GM20000 (cell line): ENCODE measurements at places on chromosomes 3 and 15.

GRCh38 chr3:157573281-157573680 lies 70.1 kb upstream of the VEPH1 start:
- no peak for DNase-seq

DNA sequence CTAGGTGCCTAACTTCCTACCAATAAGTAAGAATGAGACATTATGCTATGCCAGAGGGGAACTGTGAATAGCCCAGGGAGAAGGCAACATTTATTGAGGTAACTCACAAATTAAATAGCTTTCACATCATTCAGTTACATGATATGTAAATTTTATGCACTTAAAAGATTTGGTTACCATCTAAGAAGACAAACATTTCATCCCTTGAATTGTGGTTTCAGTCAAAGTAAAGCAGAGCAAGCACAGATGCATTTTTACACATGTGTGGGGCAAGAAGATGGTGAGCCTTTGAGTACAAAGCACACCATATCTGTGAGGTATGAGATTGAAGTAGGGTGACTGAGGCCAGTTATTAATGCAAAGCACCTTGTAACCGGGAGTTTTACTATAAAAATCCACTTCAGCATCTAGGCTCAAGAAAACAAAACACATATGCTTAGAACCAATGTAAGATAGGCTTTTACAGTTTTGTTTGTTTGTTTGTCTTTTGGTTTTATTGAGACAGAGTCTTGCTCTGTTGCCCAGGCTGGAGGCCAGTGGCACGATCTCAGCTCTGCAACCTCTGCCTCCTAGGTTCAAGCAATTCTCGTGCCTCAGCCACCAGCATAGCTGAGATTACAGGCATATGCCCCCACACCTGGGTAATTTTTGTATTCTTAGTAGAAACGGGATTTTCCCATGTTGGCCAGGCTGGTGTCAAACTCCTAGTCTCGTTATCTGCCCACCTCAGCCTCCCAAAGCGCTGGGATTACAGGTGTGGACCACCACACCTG lies 3.5 kb downstream of the PLSCR2 start:
- no peak for DNase-seq

- DNase-seq = peak; percentile 20
Observed at GRCh38 chr3:16606398-16606797, 1.2 kb upstream of the DAZL start.

DNA sequence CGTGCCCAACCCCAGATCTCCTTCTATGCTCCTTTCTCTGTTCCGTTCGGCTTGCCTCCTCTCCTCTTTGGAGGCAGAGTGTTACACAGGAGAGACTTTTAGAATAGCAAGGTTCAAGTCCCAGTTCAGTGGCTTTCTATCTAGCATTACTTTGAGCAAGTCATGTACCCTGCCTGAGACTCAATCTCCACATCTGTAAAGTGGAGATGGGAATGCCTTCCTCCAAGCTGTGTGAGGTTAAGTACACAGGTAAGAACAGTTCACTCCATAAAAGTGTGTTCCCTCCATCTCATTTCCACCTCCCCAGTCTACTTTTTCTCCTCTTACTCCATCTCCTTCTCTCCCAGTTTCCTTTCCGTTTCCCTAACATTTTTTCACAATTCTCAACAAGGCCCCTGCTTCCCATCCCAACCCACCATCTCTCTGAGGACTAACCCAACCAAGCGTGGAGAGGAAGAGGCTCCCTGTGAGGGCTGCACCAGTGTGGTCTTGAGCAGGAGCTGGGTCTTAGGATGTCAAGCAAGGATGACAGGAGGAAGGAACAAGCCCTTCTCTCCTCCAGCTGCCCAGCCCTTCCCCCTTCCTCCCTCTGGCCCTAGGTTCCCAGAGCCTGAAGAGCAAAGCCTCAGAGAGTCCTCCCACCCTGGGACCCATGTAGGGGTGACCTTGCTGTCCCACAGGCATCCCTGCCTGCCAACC lies 6.4 kb downstream of the ATP8B4 start:
- DNase-seq = no peak

GRCh38 chr3:141248064-141248463 lies 16.4 kb downstream of the PXYLP1 start:
- DNase-seq = no peak

DNA sequence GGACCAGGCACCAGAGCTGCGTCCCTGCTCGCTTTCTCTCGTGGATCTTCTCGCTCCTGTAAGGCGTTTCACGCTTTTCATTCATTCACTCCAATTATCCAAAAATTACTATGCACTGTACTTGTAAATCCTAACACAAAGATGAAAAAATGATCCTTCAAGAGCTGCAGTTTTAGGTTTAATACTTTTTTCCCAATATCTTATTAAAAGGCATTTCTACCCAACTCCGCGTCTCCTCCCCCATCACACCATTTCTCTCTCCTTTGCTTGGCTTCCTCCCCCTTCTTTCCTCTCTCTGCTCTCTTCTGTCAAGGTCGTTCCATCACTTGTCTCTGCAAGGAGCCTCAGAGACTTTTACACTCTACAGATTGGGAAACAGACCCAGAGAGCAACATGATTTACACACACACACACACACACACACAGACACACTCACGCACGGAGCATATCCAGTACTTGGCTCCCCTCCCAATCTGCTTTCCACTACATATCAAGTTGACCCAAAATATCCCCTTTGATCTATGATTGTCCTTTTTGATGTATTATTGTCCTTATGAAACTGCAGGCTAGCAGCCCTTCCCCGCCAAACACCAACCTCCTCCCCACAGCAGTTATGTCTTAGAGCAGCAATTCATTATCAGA lies 479 bp upstream of the CLDN1 start:
- no peak for DNase-seq
